GM03348 (cell line): ENCODE measurements at places on chromosomes 11 and 22.

DNA sequence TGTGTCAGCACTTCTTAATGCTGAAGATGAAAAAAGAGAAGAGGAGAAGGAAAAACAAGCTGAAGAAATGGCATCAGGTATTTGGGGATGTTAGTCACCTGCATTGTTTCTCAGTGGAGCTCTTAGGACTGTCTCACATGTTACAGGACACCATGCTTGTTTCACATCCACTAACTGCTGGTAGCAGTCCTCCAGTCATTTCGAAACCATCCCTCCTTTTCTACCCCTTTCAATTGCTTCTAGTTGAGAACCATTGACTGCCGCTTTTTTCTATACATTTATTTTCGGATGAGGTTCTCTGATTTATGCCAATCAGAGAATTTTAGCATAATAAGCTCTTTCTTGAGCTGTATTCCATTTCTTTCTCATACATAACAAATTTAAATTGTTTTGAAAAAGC, 21.5 kb downstream of the BIRC2 start:
- no peak for DNase-seq

DNA sequence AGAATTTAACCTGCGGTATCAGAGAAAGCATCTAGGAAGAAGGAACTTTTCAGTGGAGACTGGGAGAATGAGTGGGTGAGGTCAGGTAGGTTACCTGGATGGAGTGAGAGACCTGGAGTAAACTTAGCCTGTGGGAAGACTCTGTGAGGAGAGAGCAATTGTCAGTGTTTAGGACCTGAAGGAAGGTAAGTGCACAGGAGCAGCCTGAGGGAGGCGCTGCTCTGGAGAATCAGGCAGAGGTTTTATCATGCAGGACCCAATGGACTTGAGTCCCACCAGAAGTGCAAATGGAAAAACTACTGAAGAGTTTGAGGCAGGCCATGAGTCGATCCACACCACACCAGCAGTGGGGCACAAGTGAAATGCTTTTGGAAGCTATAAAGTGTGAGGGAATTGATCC, 10.6 kb upstream of the IFTAP start:
- no peak for DNase-seq

DNA sequence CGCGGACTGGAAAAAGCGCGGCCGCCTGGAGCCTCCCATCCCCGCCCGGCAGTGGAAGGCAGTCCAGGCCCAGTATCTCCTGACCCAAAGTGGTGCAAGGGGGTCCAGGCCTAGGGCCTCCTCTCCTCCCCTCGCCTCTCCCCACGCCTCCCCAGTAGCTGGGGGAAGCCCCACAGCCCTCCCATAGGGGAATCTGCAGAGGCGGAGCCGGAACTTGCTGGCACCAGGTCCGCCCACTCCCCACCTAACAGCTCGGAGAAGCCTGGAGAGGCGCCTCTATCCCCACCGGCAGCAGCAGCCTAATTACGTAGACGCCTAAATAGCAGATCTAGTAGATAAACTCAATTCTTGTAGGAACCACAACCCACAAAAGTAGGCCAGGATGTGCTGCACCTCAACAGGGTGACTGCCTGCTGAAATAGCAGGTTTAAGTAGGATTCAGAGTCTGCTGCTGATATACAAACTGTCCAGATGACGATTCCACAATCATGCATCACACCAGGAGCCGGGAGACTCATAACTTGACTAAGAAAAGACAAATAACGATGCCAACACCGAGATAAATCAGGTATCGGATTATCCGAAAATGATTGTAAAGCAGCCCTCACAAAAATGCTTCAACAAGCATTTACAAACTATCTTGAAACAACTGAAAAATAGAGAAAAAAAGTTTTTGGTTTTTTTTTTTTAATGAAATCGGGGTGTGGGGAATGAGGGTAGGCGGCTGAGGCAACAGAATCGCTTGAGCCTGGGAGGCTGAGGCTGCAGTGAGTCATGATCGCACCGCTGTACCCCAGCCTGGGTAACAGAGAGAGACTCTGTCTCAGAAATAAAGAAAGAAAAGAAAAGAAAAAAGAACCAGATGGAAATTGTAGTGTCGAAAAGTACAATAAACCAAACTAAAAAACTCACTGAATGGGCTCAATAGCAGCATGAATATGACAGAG, 11.4 kb upstream of the BRD1 start:
- no peak for DNase-seq

DNA sequence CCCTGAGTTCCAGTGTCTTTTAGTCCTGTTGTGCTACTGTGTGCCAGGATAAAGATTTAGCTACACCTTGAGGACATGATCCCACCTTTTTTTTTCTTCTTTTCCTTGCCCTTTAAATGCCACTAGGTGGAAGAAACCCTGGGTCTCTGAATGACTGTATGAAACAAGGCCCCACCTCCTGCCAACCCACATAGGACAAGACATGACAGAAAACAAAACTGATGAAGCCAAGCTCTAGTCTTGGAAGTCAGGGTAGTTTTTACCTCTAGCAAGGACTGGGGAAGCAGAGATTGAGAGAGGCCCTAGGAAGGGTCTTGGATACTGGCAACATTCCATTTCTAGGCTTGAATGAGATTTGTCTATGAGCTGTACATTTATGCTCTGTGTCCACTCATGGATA, 410.7 kb downstream of the MIAT start:
- DNase-seq = no peak

DNA sequence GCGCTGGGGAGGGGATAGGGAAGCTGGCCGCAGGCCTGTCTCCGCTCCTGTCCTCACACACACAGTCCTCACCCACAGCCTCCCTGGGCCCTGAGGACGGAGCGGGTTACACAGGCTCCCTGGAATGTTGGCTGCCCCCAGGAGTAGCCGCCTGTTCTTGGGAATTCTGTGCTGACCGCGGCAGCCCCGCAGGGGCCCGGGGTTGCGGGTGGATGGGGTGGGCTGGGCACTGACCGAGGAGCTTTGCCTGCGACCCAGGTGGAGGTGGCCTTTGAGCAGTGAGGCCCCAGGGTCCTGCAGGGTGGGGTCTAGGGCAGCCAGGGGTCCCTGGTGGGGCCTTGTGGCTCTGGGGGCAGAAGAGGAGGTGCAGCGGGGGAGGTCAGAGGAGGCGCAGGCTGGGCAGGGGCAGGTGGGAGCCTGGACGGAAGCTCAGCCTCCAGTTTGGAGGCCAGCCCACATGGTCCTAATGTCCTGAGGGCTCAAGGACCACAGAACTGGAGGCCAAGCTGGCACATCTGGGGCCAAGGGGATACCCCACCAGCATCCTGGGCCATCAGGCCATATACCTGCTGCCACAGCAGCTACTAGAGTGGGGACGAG, 6.6 kb upstream of the MRGPRG start:
- peak; percentile 8 for DNase-seq

DNA sequence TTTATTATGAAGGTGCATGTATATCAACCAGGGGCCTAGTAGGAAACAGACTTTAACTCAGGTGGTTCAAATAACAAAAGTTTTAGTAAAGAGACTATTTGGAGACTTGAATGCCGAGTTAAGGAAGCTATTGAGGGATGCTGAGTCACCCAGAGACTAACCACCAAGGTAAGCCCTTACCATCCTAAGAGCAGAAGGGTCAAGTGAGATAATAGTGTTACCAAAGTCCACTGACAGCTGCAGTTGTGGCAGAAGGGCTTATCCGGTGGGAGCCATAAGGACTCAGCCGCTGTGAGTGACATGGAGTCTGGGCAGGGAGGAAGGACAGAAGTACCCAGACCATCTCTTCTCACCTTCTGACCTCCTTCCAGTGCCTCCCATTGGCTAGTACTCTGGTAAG, 134.0 kb downstream of the INSC start:
- no peak for DNase-seq

DNA sequence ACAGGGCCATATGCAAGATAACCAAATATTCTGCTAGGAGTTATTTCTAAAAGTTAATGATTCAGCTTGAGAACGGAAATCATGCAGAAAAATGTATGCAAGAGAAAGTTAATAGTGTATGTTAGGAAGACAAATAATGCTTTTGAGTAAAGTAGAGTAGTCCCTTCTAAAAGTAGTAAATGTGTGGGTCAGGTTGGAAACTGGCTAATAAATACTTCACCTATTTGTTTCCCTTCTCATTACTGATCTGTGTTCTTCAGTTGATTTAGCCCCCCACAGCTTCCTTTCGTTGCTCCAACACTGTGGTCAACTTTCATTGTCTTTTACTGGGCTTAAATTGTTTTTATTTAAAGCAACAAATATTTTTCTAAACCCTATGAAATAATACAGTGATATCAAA, 444.2 kb downstream of the CNTN5 start:
- DNase-seq = no peak

- DNase-seq = no peak
Measured at GRCh38 chr11:1536065-1536843, 35.8 kb downstream of the DUSP8 start.

DNA sequence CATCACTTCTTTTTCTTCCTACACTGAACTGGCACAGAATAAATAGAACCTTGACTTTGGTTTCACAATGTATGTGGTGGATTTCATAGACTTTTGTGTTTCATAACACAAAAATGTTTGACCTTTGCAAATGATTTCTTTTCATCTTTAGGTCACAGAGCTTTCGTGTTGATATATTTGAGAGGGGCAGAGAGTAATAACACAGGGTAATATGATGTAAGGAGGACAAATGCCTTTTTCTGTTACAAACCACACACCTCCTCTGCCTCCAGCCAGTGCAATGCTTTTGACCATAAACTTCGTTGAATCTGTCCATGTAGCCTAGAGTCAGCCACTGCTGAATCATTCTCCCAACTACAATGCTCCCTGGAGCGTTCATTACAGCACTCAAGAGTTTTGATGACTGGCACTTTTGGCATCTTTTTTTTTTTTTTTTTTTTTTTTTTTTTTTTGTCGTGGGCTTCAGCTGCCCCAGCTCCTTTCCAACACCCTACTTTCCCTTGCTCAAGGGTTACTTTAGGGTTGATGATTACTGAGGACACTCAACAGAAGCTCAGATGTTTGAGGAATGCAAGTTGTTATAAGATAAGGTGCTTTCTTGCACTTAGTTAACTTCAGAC, 11.4 kb upstream of the CAT start:
- DNase-seq = peak; percentile 68

DNA sequence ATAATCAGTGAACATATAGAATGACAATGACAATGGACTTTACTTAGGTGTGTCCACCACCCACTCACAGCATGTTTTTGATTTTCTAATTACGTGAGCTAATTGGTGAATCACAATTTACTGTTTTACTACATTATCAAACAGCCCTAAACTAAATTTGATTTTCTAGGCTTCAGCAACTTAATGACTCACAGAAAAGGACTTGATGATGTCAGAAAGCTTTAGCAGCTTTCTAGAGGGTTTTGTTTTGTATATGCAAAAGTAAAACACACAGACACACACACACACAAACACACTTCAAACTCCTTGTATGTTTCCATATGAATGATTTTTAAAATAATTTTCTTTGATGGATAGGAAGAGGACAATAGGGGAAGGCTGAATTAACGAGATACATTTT, 878.6 kb upstream of the CCDC90B start:
- no peak for DNase-seq

DNA sequence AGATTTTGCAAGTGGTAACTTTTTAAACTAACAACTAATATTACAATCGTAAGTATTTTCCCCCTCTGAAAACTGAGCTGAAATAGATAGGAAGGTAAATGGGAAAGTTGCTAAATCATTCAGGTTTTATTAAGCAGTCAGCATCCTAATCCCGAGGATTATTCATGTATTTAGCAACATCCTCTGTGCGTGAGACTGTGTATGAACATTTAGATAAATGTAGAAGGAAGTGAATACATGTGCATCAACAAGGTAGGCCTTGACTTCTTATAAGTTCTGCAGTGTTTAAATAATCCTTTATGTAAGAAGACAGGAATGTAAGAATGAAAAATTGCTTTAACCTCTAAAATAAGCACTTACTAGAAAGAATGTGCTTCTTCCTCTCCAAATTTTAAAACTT, 745.9 kb upstream of the TENM4 start:
- no peak for DNase-seq

- no peak for DNase-seq
Measured at GRCh38 chr11:64492561-64492960, 98.5 kb upstream of the SLC22A12 start.

- DNase-seq = no peak
Measured at GRCh38 chr22:24043958-24044357, 32.9 kb downstream of the CABIN1 start.

- DNase-seq = peak; percentile 82
Measured at GRCh38 chr11:59144579-59145345, 2.1 kb downstream of the FAM111A start.

GRCh38 chr11:58731819-58732218, at the start of gene GLYAT:
GLYAT (minus strand) TSS chr11:58731943; CDS start chr11:58724496, 7,447 bp downstream.
- DNase-seq = no peak

DNA sequence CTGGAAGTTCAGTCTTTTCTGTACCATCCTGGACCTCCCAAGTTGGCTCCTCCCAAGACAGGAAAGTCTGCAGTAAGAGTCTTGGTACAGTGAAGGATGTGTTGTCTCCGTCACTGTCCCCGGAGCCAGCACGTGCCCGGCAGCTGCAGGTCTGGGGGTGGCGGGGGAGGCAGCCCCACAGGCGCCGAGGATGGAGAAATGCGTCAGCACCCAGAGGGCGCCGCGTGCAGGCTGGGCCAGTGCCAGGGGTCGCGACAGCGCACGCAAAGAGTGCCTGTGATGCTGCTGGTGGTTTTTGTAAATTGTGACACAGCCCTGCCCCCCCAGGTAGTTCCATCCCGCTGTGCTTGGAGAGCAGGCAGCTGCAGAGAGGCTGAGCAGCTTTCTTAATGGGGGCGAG, 1200.5 kb downstream of the BRD1 start:
- peak; percentile 37 for DNase-seq

GRCh38 chr11:496834-497564, 10.0 kb downstream of the RNH1 start:
- DNase-seq = no peak

DNA sequence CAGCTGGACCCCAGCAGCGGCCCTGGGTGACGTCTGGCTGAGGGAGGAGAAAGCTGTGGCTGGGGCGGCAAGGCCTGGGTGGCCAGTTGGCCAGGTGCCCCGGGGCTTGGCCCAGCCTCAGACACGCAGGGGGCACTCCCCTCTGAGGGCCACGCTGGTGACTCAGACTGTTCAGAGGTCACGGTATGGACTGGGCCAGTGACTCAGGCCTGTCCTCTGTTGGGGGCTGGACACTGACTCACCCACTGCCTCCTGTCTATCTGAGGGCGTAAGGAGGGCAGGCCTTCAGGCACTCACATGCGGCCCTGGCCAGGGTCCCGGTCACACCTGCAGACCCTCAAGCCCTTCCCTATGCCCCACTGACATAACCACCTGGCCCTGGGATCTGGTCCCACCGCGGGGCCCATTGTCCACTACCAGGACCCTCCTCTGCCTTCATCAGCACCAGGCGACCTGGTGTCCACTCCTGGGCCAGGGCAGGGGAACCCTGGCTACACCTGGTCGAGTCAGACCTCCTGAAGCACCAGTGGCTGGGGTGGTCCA, 3.7 kb upstream of the MUC5AC start:
- DNase-seq = peak; percentile 88
